ENCODE measurements at places on chromosomes 4 and X.

GRCh38 chrX:71420686-71421085 is 54.5 kb downstream of the TAF1 start:
- DNase-seq: no peak

- DNase-seq: no peak
These were observed 345.4 kb downstream of the PPP1R2C start for GRCh38 chrX:42432552-42432951.

- DNase-seq: no peak
These were observed 30.7 kb upstream of the CENPU start for GRCh38 chr4:184764601-184765000.

- DNase-seq: no peak
These were observed 449.1 kb upstream of the SMIM31 start for GRCh38 chr4:164304861-164305260.

- DNase-seq: no peak
These were observed 3.8 kb upstream of the GPR174 start for GRCh38 chrX:79140731-79141130.

DNA sequence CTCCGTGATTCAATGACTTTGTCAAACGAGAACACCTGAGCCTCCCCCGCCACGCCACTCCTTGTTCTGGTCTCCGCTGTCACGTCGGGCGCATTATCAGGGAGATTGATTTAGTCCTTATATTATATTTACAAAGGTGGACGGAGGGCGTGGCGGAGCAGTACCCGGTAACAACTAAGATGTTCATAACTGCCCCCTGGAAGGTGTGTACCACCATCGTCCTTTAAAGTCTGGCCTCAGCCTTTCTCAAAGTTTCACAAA is 284.2 kb downstream of the PACRGL start:
- no peak for DNase-seq

GRCh38 chr4:16019649-16020048 is 56.7 kb upstream of the FGFBP2 start:
- DNase-seq: no peak

DNA sequence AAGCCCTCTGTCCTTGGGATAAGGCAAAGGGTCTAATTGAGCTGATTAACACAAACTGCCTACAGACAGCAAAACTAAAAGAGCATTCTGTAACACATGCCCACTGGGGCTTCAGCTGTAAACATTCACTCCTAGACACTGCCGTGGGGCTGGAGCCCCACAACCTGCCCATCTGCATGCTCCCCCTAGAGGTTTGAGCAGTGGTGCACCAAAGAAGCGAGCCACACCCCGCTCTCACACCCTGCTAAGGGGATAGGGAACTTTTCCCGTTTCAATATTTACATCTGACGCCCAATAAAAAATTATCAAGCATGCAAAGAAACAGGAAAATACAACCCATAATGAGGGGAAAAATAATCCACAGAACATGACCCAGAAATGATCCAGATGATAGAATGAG is 46.9 kb upstream of the HSD17B10 start:
- DNase-seq: no peak

DNA sequence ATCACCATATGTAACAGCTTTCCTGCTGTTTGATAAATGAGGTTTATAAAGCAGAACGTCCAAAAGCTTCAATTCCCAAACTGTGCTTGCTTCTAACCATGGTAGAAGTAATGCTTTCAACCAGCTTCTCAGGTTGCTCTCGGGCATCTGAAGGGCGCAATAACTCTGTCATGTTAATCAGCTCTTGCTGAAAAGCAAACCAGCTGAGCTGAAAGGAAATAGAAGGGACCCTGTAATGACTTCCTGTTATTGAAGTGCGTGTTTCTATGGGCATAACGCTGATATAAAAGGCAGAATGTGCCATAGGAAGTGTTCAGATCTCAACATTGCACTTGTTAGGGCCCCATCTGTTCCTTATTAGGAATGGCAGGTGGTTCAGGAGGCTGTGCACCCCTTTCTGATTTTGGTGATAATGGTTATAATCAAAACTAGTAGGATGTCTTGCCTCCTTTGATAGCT is 21.2 kb downstream of the HERC3 start:
- no peak for DNase-seq

DNA sequence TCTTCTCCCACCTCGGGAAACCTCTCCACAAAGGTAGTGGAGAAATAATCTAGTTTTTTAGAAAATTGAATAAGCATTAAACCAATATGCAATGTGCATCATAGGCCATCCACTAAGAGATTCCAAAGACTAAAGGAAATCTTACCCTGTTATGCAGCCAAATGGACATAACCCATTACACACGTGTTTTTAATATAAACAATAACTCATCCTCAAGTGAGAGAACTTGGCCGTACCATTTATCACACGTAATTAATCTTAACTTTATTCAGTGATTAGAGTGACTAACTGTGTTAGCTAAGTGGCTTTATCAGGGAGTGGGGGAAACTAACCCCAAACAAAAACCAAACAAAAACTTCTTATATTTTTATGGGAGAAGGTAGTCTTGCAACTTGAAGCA is 57.8 kb downstream of the AFM start:
- DNase-seq: peak; percentile 16

DNA sequence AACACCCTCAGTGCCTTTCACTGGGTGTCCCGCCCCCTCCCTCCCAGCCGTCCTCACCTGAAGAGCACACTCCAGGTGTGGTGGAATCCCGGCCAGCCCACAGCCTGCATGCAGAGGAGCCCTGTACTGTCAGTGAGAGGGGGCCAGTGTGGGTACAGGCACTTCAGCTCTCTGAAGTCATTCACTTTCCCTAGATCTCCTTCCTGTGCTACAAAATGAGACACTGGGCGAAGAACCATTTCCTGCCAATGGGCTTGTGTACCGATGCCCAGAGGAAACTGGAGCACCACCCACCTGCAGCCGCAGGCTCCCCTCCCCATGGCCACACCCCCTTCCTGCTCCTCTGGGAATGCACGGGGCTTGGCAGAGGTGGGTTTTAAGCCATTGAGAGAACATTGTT is 73.9 kb upstream of the C4orf50 start:
- no peak for DNase-seq

GRCh38 chrX:38273453-38273852 is 52.8 kb upstream of the SRPX start:
- no peak for DNase-seq

GRCh38 chr4:13541720-13542576 is 2.4 kb downstream of the NKX3-2 start:
- DNase-seq: no peak

GRCh38 chr4:33883111-33883510 is 2361.2 kb downstream of the ARAP2 start:
- no peak for DNase-seq

DNA sequence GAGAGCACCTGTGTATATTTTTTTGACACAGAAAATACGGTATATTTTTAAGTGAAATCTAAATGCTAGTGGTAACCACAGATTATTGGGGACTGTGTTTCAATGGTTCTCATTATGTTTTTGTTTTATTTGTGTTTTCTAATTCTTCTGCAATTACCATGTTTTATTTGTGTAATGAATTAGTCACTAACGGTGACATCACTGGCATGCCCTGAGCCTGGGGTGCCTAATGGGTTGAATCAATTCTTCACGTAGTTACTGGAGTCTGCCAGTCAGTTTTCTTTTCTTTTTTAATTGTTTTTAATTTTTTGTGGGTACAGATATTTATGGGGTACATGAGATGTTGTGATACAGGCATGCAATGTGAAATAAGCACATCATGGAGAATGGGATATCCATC is 168.8 kb downstream of the RELL1 start:
- DNase-seq: no peak

DNA sequence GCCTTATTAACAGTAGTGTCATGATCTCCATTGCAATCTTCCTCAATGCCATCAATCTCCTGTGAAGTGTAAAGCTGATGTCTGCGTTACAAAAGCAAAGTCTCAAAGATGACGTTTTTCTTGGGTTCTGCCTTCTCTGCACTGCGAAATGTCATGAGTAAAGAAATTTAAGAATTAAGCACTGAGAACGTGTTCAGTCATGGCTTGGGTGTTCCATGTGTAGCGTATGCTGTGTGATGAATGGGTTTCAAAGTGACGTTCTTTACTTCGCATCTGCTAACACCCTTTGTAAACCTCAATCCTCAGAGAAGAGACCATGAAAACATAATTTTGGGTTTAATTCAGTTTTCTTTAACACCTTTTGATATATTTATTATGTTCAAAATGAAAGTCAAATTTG is 999 bp downstream of the NAP1L5 start:
- DNase-seq: no peak

DNA sequence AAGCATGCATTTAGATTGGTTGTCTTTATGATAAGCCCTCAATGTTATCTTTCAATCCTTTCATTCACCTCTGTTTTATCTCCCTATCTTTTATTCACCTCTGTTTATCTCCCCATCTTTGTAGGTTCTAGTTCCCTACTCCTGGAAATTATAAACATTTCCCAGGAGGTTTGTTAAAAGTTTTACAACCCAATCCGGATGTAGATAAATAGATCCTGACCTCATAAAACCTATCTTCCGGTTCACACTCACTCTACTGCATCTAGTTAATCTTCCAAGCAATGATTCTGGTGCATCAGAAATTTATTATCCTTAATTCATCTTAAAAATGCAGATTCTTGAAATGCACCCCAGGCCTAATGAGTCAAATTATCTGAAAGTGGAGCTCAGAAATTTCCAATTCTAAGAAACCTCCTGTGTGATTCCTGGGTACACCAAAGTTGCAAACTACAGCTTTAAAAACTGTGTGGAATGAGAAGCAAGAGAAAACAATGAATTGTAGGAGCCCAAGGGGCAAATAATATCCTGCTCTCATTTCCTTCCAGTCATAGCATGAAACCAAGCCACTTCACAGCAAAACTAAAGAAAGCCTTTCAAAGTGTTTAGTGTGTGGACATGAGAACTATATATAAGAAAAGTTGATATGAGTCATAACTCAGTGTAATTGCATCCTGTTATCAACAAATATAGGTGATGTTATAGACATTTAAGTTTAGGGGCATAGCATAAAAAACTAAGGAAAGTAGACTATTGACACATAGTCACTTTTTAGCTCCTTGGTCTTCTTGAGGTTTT is 51.1 kb upstream of the UGT8 start:
- DNase-seq: no peak

DNA sequence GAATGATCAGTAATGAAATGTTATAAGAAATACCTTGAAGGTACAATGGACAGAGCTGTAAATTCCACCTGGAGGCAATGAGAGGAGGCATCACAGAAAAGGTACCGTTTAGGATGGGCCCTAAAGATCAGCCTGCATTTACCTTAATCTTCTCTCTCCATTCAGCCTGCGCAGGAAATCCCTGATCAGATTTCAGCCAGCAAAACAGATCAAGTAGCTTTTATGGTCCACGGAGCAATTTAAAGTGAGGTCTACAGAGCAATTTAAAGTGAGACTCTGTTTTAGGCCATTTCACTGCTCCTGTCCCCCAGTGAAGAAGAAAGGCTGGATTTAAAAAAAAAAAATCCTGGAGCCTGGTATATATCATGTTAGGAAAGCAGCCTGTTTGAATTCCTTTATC is 195.1 kb upstream of the VCX start:
- no peak for DNase-seq

DNA sequence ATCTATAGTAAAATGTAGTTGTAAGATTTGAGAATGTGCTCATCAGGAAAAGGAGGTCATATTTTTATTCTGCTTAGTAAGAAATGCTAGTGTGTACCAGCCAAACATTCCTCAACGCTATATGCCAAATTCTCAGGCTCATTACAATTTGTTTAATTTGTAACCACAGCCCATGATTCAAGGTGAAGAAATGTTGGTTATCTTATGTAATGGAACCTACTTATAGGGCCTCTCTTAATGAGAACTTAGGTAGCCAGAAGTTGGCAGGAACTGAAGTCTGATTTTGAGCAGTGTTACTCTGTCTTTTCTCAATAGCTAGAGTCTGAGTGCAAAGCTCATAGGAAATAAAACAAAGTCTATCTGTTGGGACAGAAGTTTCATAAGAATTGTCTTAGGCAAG is 595.0 kb downstream of the GLUD2 start:
- DNase-seq: peak; percentile 37

DNA sequence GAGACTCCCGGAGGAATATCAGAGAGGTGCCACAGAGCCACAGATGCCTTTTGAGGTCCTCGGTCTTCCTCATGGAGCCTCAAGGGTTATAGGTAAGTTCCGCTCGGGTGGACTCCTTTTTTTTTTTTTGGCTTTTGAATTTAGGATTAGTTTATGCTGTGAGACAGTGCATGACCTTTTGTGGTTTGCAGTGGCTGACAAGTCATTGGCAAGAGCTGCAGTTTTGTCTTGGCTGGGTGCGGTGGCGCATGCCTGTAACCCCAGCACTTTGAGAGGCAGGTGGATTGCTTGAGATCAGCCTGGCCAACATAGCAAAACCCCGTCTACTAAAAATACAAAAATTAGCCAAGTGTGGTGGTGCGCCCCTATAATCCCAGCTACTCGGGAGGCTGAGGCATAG is 4.5 kb upstream of the GRSF1 start:
- no peak for DNase-seq

DNA sequence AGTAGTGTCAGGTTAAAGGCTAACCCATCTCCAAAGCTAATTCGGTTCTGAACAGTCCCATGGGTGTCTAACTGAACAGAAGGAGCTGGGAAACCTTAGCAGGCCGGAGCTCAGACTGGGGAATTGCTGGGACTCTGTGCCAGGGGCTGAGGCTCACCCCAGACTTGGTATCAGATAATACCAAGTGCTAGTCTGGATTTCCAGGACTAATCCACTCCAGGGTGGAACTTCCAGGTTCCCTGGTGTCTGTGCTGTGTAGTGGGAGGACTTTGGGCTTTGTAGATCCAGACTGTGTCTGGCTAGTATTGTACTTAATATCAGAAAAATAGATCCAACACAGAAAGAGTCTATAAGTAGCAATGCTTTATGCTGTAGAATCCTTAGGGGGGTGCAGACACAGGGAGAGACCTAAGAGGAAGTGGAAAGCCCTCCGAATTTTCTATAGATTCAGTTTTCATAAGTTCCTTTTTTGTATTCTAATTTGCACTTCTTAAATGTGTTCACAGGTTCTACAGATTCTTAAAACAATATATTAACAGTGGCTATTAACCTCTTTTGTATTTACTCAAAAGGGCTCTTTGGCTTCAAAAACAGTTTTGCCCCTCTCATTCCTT is 4.1 kb downstream of the ZNF827 start:
- no peak for DNase-seq

DNA sequence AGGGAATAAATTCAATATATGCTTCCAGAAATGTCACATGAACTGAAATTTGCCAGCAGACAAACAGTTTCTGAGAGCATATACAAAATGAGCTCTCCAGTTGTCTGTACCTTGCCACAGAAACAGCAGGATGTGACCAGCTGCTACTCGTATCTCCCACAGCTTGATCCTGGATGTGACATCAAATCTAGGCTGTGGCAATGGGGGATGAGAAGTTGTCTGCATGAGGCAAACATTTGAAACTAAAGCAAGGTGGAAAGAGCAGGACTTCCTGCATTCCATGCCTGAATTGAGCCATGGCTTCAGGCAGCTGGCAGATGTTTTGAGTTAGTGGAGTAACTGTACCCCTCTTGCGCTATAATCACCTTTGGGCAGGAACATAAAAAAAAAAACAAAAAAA is 1724.0 kb downstream of the RPA4 start:
- no peak for DNase-seq

DNA sequence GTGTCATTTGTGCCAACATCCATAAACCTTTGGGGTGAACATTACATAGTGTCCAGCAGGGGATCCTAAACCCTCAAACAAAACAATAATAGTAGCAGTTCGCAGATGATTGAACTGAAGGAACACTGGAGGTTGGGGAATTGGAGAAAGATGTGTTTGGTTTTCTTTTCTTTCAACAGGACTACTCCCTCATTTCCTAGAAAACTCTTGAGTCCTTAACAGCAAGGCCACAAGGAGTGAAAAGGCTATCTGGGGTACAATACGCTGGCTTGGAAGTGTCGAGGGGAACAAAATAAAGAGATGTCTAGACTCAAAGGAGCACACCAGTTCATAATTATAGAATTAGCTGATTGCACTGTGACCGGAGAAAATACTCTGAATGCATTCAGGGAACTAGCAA is 72.1 kb downstream of the IDS start:
- DNase-seq: no peak
